ENCODE measurements at places on chromosomes 4 and X.

- DNase-seq, result no peak
Observed at GRCh38 chr4:66853845-66854244, 691.5 kb downstream of the CENPC start.

- no peak for DNase-seq
Observed at GRCh38 chr4:124862261-124862660, 149.7 kb upstream of the ANKRD50 start.

GRCh38 chrX:54230435-54231148, 47.5 kb upstream of the FAM120C start:
- peak; percentile 11 for DNase-seq

- DNase-seq, result no peak
Observed at GRCh38 chr4:94305466-94306225, 37.0 kb downstream of the HPGDS start.

DNA sequence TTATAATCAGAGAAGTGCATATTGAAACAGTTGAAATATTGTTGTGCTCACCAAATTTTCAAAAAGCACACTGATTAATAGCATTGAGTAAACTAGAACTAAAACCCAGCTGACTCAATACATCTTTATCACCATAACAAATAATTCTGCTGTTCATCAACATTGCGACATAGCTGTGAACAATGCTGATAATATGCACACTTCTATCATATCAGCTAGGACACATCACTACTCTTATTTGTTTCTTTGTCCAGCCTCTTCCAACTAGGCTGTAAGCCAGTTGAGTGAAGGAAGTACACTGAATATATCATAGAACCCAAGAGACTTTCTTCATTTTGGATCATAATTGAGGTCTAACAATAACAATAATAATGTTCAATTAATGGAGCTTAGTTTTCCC, 349.7 kb downstream of the IQCM start:
- DNase-seq, result no peak

- no peak for DNase-seq
Observed at GRCh38 chr4:136922066-136922465, 610.2 kb downstream of the PCDH18 start.

DNA sequence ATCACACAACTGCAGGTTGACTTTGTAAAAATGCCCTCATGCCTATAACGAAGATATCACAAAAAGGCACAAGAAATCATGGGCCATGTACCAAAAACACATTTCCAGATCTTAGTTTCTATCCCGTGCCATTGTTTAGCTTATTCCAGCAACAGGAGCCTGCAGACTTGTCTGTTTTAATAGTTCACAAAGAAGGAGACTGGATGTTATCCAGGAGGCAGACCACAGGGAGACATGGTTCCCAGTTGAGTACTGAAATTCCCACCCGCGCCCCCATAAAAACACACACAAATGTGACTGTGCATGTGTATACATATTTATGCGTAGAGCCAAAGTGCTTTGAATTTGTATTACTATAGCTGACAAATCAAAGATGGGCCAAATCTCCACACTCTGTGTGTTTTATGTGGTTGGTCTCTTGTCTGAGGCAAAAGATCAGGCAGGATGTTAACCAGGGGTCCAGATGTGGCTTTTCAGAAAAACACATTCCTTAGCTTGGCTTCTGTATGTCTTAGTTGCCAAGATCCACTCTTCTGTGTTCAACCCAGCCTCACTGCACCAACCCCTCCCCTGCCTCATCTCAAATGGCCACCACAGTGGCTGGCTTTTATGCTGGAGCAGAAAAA, 469.2 kb upstream of the DIPK2B start:
- DNase-seq, result peak; percentile 11

GRCh38 chrX:63746715-63747114, 38.3 kb downstream of the ARHGEF9 start:
- no peak for DNase-seq

DNA sequence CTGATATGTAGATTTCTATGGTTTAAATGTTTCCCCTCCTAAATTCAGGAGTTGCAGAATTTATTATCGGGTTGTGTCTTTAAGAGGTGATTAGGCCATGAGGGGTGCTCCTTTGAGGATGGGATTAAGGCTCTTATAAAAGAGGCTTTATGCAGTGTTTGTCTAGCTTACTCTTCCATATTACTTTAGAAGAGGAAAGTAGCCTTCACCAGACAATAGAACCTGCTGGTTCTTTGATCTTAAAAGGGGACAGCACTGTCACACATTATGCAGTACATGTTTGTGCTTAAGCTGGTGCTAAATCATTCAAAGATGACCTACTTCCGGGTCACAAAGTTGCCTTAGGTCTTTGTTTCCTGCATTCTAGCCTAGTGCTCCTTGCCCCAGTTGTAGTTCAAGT, 81.0 kb downstream of the CPXCR1 start:
- no peak for DNase-seq

- DNase-seq, result no peak
Observed at GRCh38 chr4:25190407-25190806, 30.2 kb upstream of the SEPSECS start.

DNA sequence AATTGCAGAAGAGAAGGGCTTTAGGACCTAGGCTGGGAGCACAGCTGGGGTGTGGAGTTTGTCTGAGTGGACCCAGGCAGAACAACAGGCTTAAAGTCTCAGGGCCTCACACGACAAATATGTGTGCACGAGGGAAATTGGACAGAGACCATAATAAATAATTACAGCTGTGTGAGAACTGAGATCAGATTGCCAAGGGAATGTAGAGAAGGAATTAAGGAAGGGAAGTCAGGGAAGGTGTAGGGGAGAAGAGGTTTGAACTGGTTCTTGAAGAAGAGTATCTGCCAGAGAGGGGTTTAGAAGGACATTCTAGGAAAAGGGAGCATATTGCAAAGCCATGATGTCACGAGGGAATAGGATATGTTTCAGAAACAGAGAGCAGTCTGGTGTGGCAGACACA, 120.7 kb upstream of the TSPAN5 start:
- no peak for DNase-seq

DNA sequence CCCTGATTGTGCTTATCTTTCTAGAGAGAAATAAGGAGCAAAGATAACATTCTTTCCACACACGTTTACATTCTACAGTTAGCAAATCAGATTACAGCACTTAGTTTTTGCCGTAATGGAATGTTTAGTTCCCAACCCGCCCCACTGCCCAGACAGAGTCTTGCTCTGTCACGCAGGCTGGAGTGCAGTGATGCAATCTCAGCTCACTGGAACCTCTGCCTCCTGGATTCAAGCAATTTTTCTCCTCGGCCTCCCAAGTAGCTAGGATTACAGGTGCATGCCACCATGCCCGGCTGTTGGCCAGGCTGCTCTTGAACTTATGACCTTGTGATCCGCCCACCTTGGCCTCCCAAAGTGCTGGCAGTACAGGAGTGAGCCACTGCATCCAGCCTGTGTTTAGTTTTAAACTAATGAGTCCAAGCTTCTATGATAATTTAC, 8.4 kb upstream of the PRPS1 start:
- DNase-seq, result no peak

- DNase-seq, result no peak
Observed at GRCh38 chrX:155577682-155578081, 35.1 kb downstream of the TMLHE start.

GRCh38 chrX:111955901-111956300, 79.9 kb downstream of the TRPC5OS start:
- DNase-seq, result no peak

GRCh38 chrX:54602563-54602962, 72.5 kb downstream of the GNL3L start:
- DNase-seq, result no peak

DNA sequence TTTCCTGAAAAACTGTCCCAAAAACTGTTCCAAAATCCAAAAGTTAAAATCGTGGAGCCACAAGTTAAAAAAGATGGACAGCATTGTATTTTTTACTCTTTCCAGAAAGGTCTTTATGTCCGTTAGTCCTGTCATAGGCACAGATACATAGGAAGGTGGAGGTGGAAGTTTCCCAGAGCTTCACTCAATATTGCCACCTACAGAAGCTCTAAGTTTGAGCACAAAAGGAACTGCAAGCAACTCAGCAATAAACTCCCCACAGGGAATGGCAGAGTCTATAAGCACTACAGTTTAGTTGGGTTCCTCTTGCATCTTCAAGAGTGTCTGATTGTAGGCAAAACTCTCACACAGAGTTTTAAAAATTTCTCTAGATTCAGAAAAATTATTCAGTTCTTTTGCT, 22.0 kb upstream of the UGT2B4 start:
- no peak for DNase-seq

GRCh38 chr4:166822386-166822785, 411.9 kb downstream of the SPOCK3 start:
- no peak for DNase-seq

DNA sequence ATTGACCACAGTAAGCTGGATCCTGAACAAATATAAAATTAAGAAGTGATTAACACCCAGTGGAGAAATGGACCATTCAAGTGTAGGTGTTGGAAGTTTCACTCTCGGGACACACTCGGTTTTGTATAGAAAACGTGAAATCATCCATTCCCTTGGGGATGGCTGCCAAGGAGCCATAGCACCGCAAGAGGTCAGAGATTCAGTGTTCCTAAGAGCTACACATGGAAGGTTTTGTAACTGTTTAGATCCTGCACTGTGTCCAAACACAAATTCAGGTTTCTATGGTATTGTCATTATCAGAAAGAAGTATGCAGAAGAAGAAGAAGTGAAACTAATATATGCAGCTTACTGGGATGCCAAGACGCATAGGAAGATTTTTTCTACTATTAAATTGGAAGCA, 281.0 kb downstream of the LDB2 start:
- no peak for DNase-seq

- no peak for DNase-seq
Observed at GRCh38 chr4:168955674-168956073, 54.4 kb downstream of the CBR4 start.

- DNase-seq, result no peak
Observed at GRCh38 chrX:77917294-77917933, 6.9 kb downstream of the ATP7A start.

DNA sequence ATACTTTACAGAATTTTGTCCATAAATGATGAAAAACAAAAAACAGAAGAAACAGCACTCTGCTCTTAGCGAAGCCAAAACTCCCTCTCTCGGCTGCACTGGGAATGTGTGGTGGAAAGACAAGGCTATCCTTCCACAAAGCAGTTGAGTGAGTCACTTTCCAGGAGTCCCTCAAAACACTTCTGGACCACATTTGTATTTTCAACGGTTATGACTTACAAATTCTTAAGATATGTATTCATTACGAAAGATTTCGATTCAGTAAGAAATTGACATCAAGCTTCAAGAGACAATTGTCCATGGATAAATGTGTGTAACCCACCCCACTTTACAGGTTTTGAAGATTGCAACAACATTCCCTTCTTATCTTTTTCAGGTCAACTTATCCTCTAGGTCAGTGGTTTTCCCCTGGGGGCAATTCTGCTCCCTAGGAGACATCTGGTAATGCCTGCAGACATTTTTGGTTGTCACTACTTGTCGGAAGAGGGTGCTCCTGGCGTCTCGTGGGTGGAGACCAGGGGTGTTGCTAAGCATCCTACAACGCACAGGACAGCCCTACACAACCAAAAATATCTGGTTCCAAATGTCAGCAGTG, 66.7 kb upstream of the MTNR1A start:
- DNase-seq, result no peak

GRCh38 chr4:169438057-169438480, 167.3 kb upstream of the SH3RF1 start:
- peak; percentile 33 for DNase-seq

GRCh38 chr4:100128338-100128737, 61.9 kb downstream of the DDIT4L start:
- DNase-seq, result no peak

DNA sequence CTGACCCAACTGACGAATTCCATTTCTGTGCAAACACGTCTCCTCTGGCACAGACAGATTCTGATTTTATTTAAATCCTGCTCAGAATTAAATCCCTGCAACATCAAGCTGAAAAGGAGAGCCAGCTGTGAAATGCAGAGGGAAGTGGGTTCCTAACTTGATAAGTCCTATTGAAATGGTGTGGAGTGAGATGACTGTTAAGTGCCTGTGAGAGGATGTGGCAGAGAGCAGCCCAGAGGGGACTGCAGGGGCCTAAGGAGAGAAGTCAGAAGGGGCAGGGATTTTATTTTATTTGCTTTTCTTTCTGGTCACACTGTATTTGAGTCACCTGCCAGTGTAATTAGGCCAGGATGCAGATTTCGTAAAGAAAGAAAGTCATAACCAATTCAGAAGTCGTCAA, 277.4 kb downstream of the NKX6-1 start:
- DNase-seq, result no peak

DNA sequence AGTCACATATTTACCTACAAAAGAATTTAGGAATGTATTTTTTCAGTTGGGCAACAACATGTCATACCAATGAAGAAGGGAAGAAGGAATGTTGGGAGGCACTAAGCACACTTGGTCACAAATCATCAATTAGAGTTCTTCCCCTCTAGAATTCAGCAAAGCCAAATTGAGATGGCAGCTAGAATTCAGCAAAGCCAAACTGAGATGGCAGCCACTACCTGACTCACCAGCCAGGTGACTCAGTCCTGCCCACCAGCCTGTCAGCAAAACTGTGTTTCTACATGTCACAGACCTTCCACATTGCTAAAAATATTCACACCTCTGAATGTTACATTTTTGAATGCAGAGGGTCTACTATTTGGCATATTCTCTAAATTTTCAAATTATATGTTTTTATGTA, 63.2 kb upstream of the NOCT start:
- DNase-seq, result no peak

DNA sequence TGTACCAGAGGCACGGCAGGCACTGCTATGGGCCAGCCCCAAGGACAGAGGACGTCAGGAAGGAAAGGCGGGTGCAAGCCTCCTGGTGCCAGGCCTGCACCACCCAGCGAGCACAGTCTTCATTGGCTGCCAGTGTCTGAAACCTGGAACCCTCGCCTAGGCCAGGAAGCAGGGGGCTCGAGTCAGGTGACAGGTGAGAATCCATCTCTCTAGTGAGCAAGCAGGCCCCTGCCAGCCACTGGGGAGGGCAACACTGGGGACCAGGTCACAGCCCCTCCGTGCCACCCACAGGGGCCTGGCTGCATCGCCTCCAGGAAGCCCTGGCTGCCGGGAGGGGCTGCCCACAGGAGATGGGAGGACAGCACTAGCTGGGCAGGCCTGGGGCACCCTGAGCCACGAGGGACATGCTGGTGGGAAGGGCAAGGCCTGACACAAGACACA, 6.9 kb upstream of the HAUS3 start:
- no peak for DNase-seq

GRCh38 chr4:143362349-143363046, 25.8 kb downstream of the GAB1 start:
- DNase-seq, result no peak

- DNase-seq, result no peak
Observed at GRCh38 chrX:110315551-110315950, 2.3 kb downstream of the AMMECR1 start.

Measured in stomach (tissue), 19 donors.